ENCODE measurements at places on chromosomes 3 and 15.
A peak's percentile ranks its signal among the peaks of the same experiment; 100 is the strongest.

- H3K4me3 ChIP-seq = peak overlapping the region; percentile 64
- H3K4me1 ChIP-seq = peaks cover 64% of the 10 kb centered on the region
- DNase-seq = no peak
- H3K27ac ChIP-seq = no peak overlapping the region
Observed at GRCh38 chr3:128489927-128490649, 2.9 kb downstream of the GATA2 start.

DNA sequence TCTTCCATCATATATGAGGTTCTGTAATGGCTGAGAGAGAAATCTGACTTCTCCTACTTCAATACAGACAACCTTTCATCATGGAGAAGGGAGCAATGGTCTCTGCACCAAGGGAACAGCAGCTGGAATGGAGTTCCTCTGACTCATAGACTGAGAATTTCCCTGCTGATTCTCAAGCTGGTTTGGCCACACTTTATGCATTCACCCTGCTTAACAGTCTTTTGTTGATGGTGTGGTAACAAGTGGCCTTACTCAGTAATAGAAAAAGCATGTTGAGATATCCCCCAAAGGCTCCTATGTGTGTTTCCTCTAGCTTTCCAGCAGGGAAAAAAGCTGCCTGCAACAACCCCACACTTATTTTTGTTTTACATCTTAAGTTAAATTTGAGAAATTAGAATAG is 138.1 kb downstream of the GREM1 start:
- no peaks in the 10 kb centered on the region for H3K4me1 ChIP-seq
- no peaks in the 10 kb centered on the region for H3K27me3 ChIP-seq
- no peaks in the 10 kb centered on the region for H3K36me3 ChIP-seq
- no peak overlapping the region for H3K4me3 ChIP-seq
- no peak overlapping the region for H3K27ac ChIP-seq

DNA sequence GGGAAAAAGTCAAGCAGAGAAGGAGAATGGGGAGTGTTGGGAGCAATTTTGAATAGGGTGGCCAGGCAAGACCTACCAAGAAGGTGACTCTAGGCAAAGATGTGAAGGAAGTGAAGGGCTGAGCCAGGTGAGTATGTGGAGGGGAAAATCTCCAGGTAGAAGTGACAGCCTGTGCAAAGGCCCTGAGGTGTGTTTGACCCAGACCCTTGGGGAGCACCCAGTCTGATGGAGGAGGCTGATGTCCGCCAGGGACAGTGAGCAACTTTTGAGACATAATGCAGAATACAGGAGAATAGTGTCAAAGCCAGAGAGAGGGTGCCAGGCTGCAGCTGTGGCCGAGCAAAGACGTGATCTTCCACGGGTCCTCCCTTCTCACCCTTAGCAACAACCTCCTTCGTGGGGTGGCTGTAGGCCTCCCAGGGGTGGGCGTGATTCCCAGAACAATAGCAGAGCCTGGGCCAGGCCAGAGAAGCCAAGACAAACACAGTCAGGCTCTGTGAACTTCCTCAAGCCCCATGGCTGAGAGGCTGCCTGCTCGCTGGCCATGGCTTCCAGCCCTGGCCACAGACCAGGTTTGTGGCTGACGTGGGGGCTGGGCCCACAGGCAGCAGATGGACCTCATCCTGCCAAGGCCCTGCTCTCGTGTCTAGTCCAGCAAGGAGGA is 58.1 kb downstream of the SLC6A6 start:
- no peaks in the 10 kb centered on the region for H3K4me1 ChIP-seq
- no peak for DNase-seq
- H3K27me3 ChIP-seq = no peaks in the 10 kb centered on the region
- H3K36me3 ChIP-seq = peaks cover 56% of the 10 kb centered on the region

DNA sequence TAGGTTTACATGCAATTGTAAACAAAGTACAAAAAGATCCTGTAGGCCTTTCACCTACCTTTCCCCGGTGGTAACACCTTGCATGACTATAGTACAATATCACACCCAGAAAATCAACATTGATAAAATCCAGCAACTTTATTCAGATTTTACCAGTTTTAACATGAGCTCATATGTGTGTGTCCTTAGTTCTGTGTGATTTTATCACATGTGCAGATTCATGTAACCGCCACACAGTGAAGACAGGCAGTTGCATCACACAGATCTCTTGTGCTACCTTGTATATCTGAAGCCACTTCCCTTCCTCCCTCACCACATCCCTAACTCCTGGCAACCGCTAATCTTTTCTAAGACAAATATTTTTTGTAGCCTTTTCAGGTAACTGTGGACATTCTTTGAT is 183.5 kb upstream of the C2CD4B start:
- no peaks in the 10 kb centered on the region for H3K27me3 ChIP-seq
- H3K27ac ChIP-seq = no peak overlapping the region
- no peak overlapping the region for H3K4me3 ChIP-seq
- no peaks in the 10 kb centered on the region for H3K36me3 ChIP-seq
- H3K4me1 ChIP-seq = peaks cover 4% of the 10 kb centered on the region

GRCh38 chr15:37016231-37016630 is 84.1 kb downstream of the MEIS2 start:
- H3K27ac ChIP-seq = no peak overlapping the region
- no peak overlapping the region for H3K4me3 ChIP-seq
- no peaks in the 10 kb centered on the region for H3K27me3 ChIP-seq
- no peak for DNase-seq

DNA sequence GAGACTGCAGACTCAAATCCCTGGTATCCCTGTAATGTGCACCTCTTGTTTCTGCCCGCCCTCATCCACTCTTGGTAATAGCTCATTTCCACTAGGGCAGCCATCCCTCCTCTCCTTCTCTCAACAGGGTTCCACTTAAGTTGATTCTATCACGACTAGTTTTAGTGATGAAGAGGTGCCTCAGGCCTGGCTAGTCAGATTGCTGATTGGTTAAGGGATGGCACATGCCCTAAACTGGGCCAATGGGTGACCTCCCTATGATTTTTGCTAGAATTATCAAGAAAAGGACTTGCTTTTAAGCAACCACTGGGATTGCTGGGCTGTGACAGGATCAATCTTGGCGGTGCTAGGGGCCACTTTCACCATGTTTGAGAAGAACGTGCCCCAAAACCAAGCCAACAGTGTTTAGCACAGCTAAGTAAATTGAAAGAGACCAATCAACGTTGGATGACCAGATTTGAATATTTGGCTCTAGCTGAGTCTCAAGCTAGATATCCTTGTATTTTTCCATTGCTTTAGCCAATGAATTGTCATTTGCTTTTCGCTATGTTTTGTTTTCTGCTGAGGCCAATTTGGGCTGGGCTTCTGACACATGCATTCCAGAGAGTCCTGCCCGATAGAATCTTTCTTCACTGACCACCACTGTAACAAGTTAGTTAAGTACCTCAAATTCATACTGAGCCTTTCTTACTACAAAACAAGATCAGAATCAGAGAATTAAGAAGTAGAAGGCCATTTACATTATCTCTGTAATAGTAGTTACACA is 131.0 kb downstream of the PDZRN3 start:
- peaks cover 3% of the 10 kb centered on the region for H3K27me3 ChIP-seq
- no peak for DNase-seq
- no peak overlapping the region for H3K4me3 ChIP-seq

GRCh38 chr15:80694611-80695098 is 455 bp upstream of the ABHD17C start:
- DNase-seq = peak; percentile 11
- H3K36me3 ChIP-seq = no peaks in the 10 kb centered on the region
- H3K27me3 ChIP-seq = no peaks in the 10 kb centered on the region
- peak overlapping the region; percentile 64 for H3K4me3 ChIP-seq
- no peaks in the 10 kb centered on the region for H3K4me1 ChIP-seq
- H3K27ac ChIP-seq = peak overlapping the region; percentile 30

- DNase-seq = no peak
- no peaks in the 10 kb centered on the region for H3K36me3 ChIP-seq
- no peaks in the 10 kb centered on the region for H3K4me1 ChIP-seq
- no peaks in the 10 kb centered on the region for H3K27me3 ChIP-seq
Observed at GRCh38 chr3:24027946-24028345, 82.9 kb downstream of the NR1D2 start.

GRCh38 chr3:177357352-177358090 is 160.2 kb upstream of the TBL1XR1 start:
- H3K36me3 ChIP-seq = no peaks in the 10 kb centered on the region
- H3K27ac ChIP-seq = no peak overlapping the region
- peak overlapping the region; percentile 60 for H3K4me3 ChIP-seq
- H3K4me1 ChIP-seq = peaks cover 24% of the 10 kb centered on the region
- no peak for DNase-seq

GRCh38 chr15:85462029-85462428 is 81.6 kb downstream of the AKAP13 start:
- DNase-seq = no peak
- no peaks in the 10 kb centered on the region for H3K36me3 ChIP-seq
- no peak overlapping the region for H3K27ac ChIP-seq
- H3K27me3 ChIP-seq = no peaks in the 10 kb centered on the region
- no peak overlapping the region for H3K4me3 ChIP-seq

DNA sequence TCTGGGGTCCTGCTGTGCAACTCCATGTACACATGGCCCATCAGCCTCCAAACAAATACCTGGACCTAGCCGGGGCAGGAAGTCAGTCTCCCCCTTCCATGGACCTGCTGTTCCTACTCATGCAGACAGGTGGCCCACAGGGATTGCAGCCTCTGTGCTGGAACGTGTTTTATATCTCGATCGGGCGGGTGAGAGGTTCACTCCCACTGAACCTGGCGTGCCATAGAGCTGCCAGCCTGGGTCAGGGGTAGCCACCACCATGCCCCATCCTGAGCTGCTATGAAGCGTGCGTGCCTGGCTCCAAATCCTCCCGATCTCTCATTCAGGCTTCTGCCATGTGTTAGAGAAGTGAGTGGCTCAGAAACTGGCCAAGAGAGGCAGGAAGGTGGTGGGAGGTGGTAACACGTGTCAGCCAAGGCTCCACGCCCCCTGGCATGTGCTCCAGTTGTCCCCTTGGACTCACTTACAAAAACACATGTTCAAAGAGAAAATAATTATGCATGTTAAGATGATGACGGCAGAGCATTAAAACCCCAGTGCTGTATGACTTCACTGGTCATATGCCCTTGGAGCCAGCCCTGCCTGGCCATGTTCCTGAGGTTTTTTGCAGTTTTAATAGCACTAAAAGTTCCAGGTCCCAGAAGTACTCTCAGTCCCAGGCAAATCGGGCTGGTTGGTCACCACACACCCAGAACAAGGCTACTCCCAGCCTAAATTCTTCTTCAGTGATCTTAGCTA is 30.6 kb downstream of the CTSH start:
- no peak overlapping the region for H3K4me3 ChIP-seq
- no peaks in the 10 kb centered on the region for H3K27me3 ChIP-seq
- H3K4me1 ChIP-seq = no peaks in the 10 kb centered on the region
- no peak for DNase-seq
- H3K27ac ChIP-seq = no peak overlapping the region
- peaks cover 23% of the 10 kb centered on the region for H3K36me3 ChIP-seq

DNA sequence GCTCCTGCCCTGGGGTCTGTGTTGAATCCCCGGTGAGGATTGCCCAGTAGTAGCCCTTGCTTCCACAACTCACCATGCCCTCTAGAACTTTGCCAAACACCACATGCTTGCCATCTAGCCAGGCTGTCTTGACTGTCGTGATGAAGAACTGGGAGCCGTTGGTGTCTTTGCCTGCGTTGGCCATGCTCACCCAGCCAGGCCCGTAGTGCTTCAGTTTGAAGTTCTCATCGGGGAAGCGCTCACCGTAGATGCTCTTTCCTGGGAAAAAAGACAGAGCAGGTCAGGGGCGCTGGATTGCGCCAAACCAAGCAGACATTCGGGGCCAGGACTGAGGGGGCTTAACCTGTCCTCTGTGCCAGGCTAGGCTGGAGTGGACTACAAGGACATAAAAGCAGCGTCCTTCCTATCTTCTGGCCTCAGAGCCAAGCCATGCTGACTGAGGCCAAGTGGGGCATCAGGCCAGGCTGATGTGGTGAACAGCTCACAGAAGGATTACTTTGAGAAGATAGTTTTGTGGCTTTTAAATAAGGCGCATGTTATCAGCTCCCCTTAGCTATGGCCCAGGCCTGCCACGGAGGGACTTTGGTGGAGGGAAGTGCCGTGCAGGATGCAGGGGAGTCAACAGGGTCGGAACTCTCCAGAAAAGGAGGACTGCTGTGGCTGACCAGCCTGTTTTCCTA is 5.3 kb downstream of the SNX22 start:
- peaks cover 9% of the 10 kb centered on the region for H3K27me3 ChIP-seq
- peaks cover 59% of the 10 kb centered on the region for H3K36me3 ChIP-seq
- peaks cover 30% of the 10 kb centered on the region for H3K4me1 ChIP-seq

DNA sequence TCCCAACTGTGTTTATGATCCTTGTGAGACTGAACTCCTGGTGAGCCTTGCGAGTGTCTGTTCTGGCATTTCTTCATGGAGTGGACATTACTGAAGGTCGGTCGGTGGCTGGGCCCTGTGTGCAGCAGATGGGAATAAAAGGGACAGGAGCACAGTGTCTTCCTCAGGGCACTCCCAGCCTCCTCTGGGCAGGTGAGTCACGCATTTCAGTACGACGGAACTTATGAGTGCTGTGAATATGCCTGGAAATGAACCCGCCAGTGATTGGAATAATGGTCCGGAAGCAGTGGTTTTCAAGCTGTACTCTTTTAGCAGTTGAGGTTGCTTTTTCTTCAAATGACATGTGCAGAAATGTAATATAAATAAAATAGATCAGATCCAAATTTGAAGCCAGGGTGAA is 55.1 kb downstream of the LARS2 start:
- no peaks in the 10 kb centered on the region for H3K4me1 ChIP-seq
- no peak overlapping the region for H3K4me3 ChIP-seq
- H3K27me3 ChIP-seq = no peaks in the 10 kb centered on the region
- peaks cover 12% of the 10 kb centered on the region for H3K36me3 ChIP-seq
- no peak for DNase-seq
- H3K27ac ChIP-seq = no peak overlapping the region

DNA sequence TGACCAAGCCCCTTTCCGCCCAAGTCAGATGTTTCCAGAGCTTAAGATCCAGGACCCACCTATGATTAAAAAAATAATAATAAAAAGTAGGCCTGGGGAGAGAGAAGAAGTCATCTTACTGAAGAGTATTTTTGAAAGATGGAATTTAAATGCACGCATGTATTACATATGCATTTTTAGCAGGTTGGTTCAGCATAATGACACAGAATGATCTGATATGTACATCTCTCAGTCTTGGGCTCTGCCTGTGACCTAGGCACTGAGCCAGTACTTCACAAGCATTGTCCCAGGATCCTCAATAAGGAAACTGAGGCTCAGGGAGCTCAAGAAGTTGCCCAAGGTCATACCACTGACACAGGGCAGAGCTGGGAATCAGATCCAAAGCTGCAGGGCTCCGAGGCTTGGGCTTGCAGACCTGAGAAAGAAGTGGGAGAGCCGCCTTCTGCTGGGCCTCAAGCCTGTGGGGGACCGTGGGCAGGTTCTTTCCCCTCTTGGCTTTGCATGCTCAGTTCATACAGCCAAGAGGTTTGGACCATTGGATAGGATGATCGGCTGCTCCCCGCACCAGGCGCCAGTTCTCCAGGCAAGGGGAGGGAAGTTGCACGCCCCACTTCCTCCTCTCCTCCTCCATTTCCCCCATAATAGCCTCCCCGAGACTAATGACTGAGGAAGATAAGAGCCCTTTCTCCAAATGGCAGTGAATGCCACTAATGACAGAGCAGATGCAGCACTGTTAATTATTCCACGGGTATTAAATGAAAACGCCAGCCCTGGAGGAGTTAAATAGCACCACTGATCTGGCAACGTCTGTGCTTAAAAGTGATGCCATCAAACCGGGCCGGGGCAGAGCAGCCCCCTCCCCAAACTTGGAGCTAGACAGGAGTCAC is 6.9 kb downstream of the SLC6A1 start:
- H3K27me3 ChIP-seq = no peaks in the 10 kb centered on the region
- H3K4me3 ChIP-seq = no peak overlapping the region
- H3K4me1 ChIP-seq = no peaks in the 10 kb centered on the region
- H3K36me3 ChIP-seq = no peaks in the 10 kb centered on the region
- DNase-seq = no peak
